ENCODE measurements at places on chromosomes 6 and 20.
A peak's percentile ranks its signal among the peaks of the same experiment; 100 is the strongest.

DNA sequence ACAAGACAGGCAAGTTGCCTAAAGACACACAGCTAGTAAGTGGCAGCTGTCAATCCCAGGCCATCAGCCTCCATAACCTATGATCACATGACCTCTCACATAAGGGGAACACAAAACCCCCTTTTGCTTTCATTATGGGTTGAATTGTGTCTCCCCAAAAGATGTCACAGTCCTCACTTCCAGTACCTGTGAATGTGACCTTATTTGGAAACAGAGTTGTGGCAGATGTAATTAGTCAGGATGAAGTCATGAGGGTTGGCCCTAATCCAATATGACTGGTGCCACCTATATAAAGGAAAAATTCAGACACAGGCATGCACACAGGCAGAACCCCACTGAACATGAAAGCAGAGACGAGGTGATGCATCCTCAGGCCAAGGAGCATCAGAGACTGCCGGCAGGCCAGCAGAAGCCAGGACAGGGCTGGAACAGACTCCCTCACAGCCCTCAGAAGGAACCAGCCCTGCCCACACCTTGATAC lies 33.6 kb downstream of the GFOD1 start:
- peak; percentile 42 for DNase-seq

DNA sequence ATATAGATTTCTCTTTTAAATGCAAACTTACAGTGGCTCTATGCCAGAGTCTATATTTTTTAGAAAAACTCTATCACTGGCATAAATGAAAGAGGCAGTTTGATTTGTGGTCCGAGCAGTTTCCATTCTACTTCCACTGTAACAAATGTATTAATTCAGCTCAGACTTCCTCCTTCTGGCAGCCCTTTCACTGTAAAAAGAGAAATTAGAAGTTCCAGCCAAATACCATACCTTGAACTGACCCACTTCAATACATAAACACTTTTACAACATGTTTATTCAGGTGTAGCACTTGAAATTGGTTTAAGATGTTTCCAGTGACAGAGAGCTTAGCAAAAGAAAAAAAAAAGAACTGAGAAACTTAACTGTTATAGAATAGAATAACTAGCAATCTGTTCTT lies 99.3 kb downstream of the BMP5 start:
- no peak for DNase-seq

- DNase-seq: no peak
These were observed 152.2 kb upstream of the SYNDIG1 start for GRCh38 chr20:24317224-24317623.

GRCh38 chr6:112214739-112215269 lies 39.6 kb downstream of the LAMA4 start:
- no peak for DNase-seq

DNA sequence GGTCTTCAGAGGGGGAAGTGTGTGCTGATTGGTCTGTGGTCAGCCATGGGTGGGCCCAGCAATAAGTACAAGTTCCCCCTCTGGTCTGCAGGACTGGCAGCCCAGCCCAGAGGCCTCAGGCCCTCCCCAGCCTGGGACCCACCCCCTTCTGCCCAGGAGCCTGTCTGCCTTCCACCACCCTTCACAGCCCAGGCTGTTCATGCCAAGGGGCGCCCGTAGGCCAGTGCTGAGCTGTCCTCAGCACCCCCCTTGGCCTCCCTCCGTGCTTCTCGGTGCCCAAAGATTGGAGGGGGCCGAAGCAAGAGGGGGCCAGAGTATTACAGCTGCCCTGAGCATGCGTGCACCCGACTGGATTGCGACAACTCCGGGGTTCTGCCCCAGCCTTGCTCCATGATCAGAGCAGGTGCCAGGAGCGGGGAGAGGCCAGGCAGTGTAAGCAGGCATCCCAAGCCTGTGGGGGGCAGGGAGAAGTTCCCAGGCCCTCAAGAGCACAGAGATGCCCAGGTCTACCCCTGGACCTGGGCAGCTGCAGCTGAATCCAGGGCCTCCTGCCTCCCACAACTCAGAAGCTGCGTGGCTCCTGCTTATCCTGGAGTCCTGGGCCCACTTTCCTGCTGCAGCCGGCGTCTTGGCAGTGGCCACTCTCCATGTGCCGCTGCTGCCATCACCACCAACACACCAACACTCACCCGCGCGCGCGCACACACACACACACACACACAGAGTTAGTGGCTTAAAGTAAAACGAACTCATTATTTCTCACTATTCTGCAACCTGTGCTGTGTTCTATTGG lies 33.3 kb downstream of the CST9L start:
- DNase-seq: no peak

DNA sequence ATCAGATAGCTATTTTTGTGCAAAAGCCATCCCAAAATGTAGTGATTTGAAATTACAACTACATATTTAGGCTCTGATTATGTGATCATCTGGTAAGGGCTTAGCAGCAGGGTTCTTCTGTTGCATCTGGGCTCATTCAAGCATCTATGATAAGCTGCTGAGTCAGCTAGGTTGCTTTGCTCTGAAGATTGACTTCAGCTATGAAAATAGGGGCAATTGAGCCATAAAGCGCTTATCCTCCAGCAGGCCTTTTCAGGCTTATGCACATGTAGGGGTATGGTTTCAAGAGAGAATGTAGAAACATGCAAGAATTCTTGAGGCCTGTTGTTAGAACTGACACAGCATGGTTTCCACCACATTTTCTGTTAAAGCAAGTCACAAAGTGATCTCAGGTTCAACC lies 114.1 kb downstream of the PLCB1 start:
- DNase-seq: no peak

- DNase-seq: peak; percentile 46
These were observed 33.3 kb upstream of the EZR start for GRCh38 chr6:158852312-158853071.

- no peak for DNase-seq
These were observed 22.7 kb upstream of the HECA start for GRCh38 chr6:139112146-139112545.

DNA sequence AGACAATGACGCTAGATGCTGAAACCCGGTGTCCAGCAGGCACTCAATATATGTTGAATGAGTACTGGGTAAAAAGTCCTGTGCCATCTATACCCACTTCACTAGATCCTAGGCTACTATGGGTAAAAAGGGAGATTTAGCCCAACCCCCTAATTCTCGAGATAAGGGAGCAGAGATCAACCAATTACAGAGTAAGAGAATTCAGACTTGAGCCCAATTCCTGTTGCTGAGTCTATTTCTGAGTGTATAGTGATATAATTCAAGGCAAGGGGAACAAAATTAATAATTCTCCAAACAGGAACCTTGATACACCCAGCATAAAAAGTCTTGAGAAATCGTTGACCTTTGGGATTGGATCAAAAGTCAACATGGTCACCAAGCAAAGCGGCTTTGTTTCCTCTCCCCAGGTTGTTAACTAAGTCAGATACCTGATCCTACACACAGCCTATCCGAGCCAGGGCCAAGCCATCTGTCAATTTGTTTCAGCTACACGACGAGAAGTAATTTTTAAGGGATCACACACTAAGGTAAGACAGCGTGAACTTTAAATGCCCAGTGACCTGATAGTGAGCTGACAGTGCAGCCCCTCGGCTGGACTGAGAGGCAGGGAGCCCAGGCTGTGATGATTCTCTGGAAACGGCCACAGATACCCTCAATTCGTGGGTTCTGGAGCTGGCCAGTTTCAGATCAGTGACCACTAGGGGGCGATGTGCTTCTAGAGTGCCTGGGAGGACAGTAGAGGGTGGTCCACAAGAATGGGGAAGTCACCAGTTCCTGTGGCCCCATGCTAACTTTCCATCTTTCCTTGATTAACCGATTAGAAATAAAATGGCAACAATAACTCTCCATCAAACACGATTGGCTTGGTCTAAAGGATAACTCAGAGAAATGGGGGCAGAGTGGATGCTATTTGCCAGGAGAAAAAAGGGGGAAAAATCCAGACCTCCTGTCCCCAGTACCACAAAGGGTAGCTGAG lies 46.2 kb downstream of the SLC22A23 start:
- peak; percentile 62 for DNase-seq

DNA sequence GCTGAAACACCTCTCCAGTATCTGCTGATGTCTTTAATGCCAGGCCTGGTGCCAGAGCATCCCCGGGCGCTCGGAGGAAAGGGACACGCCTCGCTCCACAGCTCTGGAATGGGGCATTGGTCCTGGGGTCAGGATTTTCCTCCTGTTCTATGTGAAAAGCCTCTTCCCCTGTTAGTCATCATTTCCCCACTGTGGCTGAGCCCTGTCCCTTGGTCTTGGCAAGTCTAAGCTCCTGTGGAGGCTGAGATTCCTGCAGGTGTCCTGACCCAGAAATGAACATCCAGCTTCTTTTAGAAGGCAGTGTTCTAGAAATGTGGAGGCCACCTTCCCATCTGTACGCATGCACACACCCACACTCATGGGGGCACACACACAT lies 19.4 kb downstream of the SYNDIG1 start:
- DNase-seq: no peak

- peak; percentile 61 for DNase-seq
These were observed at the start of gene NPEPL1 for GRCh38 chr20:58692579-58693225. Gene NPEPL1 (plus strand): TSS chr20:58692800. CDS start chr20:58692901, 101 bp downstream.

- DNase-seq: no peak
These were observed 188.3 kb downstream of the BMP7 start for GRCh38 chr20:57078116-57078515.

- DNase-seq: no peak
These were observed 30.7 kb upstream of the IRF4 start for GRCh38 chr6:360764-361373.

DNA sequence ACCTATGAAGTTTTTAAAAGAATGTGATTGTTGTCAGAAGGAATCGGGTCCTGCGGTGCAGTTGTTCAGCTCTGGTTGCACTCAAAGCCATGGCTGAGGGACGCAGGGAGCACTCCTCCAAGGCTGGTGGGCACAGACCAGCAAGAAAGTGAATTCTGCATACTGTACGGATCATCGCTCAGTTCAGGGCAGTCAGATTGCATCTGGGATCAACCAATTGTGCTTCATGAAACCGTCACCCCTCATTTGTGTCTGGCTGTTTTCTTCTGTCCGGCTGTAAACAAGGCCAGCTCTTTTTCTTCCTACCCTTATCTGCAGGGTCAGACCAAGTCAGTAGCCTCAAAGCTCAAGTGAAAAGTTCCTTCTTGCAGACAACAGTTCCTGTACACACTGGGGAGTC lies 478.3 kb downstream of the TFAP2A start:
- no peak for DNase-seq

GRCh38 chr20:59790346-59790745 lies 143.1 kb downstream of the SYCP2 start:
- DNase-seq: no peak

DNA sequence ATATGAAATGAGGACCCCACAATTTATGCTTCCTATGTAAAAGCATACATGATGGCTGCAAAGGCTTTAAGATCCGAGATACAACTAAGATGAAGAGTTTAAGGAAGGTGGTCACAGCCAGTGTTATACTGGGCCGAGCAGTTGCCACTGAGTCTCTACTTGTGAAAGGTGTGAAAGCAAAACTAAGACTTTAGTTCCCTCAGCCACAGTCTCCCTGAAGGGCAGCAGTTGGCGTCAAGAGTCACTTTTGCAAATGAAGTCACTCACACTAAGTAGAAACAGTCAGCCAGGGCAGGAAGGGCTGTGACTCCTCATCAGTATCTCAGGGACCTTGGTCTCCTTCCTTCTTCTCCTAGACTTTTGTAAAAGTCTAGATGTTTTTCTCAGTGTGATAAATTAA lies 191.6 kb upstream of the MCHR2 start:
- no peak for DNase-seq

DNA sequence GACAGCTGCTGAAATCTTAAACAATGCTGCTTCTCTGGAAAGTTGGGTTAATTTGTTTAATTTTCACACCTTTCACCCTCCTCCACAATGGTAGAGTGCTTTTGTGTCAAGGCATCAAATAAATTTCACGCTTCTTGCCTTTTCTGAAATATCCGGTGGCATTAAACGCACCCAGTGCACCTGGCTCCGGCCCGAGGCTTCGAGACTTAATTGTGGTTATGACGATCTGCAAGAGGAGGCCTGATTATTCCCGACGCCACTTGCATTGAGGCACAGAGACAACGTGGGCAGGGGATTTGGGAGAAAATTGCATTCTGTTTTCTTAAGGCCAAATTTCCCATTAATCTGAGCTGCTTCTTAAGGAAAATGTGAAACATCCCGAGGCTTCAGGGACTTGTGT lies 152.2 kb downstream of the CDH4 start:
- no peak for DNase-seq

- DNase-seq: no peak
These were observed 4.6 kb downstream of the IRF4 start for GRCh38 chr6:396126-396520.
